ENCODE measurements at places on chromosomes 5 and 9.

- DNase-seq: no peak
Measured at GRCh38 chr5:104126980-104127379, 564.4 kb upstream of the NUDT12 start.

- peak; percentile 11 for DNase-seq
Measured at GRCh38 chr9:76703270-76703669, 61.0 kb upstream of the PCA3 start.

DNA sequence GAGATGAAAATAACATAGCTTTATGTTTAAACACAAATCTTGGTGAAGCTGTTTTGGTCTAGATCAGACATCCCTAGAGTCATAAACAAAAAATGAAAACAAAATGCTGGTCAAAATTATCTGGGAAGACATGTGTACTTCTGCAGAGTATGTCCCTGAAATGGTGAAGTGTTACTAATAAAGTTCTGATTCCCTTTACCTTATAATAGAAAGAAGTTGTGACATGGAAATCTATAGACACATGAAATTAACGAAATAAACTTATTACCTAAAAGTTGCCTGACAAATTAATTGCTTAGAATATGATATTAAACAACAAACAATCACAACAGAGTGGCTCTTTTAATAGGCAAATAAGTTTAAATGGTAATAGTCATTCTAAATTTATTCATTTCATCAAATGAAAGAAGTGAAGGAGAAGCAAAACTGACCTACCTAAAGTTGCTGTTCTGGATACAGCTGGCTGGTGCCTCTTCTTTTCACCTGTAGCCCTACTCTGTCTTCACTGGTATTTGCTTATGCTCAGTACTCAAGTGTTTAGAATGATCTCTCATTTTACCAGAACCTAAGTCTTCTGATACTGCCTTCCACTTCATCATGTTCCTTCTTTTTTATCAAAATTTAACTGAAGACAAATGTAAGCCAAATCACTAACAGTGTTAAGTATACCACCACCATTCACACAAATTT lies 38.8 kb downstream of the FNIP1 start:
- DNase-seq: no peak

DNA sequence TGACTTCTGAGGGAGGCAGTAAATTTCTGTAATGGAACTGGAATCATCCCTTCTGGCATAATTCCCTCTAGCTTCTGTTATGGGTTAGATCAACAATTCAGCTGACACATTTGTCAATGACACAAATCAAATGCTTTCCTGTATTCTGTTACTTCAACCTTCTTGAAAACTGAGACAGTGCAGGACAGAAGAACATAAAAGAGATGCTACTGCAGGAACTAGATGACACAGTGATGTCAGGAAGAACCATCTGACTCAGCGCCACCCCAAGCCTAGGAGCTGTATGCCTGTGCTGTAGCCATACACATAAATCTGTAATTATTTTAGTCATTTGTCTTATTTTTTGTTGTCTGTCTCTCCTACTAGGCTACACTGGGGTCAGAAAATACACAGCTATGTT lies 18.2 kb upstream of the CEP120 start:
- no peak for DNase-seq

DNA sequence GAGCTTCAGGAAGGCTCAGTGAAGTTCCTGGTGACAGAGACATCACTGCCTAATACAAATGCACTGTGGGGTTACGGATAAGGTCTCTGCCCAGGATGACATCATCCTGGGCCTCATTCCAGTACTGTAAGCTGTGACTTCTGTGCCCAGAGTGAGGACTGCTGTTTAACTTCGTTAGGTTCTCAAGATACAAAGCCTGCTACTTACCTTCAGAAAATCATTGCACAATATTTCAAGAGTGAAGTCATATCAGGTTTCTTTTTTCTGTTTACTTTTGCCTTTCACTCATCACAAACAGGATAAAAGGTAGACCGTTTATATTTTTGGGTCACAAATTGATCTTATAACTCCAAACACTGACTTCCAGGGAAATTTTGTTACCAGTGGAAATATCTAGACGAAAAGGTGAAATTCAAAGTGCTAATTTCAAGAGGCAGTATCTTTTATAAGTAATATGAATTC lies 241.2 kb downstream of the PIK3R1 start:
- DNase-seq: peak; percentile 19

- no peak for DNase-seq
Measured at GRCh38 chr5:138849439-138849838, 25.7 kb downstream of the LRRTM2 start.

DNA sequence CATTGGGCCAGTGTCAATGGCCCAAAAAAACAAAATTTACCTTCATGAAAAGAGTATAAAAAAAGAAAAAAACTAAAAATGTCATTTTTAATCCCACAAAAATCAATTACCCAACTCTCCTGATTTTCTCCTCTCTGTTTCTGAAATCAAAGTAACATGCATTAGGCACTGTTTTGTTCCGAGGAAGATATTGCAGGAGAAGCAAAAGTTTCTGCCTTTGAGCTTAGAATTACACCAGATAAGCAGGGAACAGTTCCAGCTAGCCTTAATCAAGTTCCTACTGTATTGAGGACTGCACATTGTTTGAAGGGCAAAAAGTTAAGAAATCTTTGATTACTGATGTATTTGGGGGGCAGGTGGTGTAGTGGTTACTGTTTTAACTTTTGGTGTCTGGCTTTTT lies 1.1 kb upstream of the PRKAA1 start:
- no peak for DNase-seq
